Activated T-helper 1 cell treated with anti-CD3 and anti-CD28 coated beads, Interleukin-12 subunit alpha, Interleukin-12 subunit beta, Interleukin-2, Interleukin-4 antibody, amounts not matched to agents 30 ng/mL and 10 ng/mL and 1 ng/mL, durations not matched to agents 14 hours and 24 hours and 36 hours (primary cell): ENCODE measurements at places on chromosomes 2 and 18.
A peak's percentile ranks its signal among the peaks of the same experiment; 100 is the strongest.

- no peak for DNase-seq
Observed at GRCh38 chr2:150145299-150145692, 342.2 kb downstream of the RND3 start.

GRCh38 chr2:6880200-6880733 lies 2.7 kb downstream of the RSAD2 start:
- DNase-seq: peak; percentile 17

DNA sequence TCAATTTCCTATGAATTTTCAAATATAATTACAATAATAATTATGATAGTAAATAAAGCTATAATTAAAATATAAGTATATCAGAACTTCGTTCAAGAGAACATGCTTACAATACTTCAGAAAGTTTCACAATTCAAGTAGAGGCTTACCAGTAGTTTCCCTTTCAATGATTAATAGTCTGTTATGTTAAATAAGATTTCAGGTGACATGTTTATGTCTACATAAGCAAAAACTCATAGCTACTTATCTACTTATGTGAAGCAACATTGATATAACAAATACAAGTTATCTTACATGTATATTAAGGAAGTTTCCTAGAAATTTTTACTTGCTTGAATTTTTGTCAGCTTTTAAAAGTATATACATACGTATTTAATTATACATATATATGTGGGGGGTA lies 4.5 kb upstream of the COL3A1 start:
- no peak for DNase-seq

DNA sequence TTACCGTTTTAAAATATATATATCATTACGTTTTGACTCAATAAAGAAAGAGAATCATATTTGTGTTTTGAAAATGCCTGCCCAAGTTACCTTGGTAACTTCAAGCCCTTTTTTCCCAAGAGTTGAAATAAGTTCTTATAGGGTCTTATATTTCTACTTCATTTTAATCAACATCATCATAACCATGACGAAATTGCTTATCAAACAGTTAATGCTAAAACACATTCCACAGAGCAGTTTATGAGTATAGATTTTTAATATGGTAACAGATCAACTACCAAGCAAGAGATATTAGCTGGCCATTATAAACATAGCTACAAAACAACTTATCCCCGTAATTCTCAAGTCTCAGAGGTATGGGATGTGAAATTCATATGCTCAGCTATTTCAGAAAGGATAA lies 197.9 kb upstream of the LRRTM4 start:
- no peak for DNase-seq

DNA sequence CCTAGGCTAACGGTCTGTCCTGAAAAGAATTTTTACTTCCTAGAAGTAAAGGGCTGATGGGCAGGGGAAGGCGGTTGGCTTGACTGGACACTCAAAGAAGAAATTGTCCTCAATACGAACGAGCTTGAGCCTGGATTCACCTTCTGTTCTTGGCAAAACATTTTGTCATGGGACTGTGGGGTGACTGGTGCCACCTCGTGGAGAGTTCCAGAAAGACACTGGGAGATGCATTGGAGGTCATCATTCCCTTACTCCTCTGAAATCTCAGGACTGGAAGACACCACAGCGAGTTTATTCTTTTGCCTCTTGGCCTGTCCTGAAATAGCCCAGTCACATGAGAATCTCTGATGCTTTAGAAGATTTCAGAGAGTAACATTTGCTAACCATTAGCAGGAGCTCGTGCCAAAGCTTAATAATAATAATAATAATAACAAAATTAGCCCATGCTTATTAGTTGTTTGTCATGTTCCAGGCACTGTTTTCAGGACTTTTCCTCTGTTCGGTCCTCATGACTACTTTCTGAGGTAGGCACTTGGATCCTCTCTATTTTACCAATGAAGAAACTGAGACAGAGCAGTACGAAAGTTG lies 44.5 kb downstream of the TMEM182 start:
- no peak for DNase-seq

DNA sequence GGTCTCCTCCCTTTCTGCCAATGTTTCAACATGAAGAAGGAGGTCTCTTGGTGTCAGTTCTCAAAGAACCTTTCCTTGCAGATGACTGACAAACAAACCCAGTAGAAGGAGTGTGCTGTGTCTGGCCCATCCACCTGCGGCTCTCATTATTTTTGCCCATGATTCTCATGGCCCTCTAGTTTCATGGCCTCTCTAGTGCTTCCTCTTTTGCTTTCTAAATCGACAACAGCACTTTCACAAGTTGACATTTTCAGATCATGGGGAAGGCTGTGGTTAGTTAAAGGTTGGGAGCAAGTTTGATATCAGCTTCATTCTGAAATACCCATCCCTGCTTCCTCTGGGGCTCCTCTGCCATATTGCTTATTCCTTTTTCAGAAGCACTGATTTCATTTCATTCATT lies 805.2 kb downstream of the SLC4A3 start:
- DNase-seq: no peak

DNA sequence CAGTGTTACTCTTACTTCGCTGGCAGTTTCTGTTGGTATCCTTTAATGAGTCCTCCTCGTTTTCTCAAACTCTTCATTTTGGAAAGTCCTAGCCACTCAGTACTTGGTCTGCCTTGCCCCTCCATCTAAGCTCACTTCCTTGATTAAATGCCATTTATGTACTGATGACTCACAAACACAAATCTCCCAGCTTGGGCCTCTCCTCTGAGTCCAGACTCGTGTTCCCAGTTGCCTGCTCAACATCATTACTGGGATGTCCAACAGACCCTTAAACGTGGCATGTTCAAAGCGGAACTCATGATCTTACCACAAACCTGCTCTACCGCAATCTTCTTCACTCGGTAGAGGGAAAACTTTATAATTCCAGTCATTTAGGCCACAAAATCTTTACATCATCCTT lies 13.8 kb upstream of the CCDC68 start:
- no peak for DNase-seq

DNA sequence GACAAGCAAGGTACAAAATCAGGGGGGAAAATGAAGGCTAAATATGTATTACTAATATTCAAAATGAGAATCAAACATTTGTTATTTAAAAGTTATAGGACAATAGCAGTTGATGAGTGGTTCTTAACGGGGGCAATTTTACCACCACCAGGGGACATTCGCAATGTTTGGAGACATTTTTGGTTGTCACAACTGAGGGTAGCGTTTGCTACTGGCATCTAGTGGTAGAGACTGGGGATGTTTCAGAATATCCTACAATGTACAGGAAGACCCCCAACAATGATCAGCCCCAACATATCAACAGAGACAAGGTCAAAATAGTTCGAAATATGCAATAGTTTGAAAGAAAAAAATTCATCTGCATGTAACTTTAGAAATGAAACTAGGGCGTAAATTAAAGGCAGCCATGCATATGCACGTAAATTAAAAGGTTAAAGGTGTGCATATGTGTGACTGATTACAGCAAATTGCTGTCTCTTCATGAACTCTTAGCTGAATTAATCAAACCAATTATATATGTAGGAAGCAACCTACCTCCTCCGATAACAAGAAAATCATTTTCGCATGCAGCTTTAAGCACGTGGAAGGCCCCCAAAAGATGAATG lies 61.2 kb upstream of the CUL3 start:
- DNase-seq: no peak

DNA sequence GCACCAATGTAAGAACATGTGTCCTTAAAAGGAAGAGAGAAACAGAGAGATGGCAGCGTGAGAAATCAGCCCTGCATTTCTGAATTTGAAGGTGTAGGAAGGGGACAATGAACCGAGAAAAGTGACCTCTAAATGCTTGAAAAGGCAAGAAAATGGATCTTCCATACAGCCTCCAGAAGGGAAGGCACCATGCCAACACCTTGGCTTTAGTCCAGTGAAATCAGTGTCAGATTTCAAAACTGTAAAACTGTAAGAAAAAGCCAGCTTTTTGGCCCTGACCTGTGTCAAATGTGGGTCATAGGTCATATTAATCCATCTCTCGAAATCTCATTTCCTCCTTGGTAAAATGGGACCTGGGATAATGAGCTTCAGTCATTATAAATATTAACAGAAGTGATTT lies 762.3 kb downstream of the DCDC2C start:
- DNase-seq: no peak

DNA sequence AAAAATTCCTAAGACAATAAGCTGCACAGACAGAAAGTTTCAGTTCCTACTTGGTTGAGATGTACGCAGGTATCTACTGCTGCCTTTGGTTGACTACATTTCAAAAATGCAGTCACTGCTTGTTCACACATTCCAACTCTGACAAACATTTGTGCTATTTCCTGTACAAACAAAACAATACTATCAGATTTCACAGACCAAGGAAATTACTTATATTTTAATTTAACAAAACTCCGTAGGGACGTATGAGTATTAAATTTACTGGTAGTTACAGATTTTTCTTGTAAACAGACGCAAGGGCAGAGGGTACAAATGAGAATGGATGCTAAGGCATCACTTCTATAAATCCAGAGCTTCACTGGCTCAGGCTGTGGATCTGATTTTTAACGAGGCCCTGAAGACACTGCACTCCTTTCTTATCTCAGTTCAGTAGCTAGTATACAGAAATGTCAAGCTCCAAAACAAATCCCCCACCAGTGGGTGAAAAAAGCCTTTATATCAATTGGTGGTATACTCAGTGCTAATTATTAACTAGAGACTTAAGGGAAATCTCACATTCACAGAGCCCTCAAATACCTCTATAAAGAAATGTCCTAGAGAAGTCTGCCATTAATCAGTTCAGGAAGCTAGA lies 31.7 kb upstream of the TTC32 start:
- DNase-seq: no peak

GRCh38 chr2:5696945-5697521 lies 4.8 kb downstream of the SOX11 start:
- no peak for DNase-seq

GRCh38 chr2:5569256-5569655 lies 122.9 kb upstream of the SOX11 start:
- no peak for DNase-seq

DNA sequence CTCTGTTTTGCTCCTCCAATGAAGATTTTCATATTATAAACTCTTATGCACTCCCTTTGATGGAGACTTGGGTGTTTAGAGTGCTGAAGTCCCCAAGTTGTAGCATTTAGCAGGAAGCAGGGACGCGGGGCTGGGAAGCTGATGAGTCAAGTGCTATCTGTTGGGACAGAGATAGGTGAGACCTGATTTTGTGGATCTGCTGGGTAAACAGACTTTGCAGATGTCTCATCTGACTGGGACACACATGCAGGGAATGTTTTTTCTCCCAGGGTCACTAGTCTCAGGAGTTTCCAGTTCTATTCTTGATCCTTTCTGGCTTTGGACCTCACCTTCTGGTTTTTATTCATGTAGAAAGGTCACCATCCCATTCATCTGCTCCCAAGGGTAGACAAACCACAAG lies 79.7 kb upstream of the ACAA2 start:
- DNase-seq: no peak

- no peak for DNase-seq
Observed at GRCh38 chr2:165645930-165646831, 147.9 kb downstream of the GALNT3 start.

DNA sequence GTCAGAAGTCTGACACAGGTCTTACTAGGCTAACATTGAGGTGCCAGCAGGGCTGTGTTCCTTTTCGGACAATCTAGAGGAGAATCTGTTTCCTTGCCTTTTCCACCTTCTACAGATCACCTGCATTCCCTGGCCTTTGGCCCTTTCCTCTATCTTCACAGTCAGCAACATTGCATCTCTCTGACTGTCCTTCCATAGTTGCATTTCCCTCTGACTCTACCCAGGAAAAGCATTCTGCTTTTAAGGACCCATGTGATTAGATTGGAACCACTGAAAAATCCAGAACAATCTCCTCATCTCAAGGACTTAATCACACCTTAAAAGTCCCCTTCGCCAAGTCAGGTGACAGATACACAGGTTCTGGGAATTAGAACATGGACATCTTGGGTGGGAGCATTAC lies 181.5 kb downstream of the SLC8A1 start:
- no peak for DNase-seq

DNA sequence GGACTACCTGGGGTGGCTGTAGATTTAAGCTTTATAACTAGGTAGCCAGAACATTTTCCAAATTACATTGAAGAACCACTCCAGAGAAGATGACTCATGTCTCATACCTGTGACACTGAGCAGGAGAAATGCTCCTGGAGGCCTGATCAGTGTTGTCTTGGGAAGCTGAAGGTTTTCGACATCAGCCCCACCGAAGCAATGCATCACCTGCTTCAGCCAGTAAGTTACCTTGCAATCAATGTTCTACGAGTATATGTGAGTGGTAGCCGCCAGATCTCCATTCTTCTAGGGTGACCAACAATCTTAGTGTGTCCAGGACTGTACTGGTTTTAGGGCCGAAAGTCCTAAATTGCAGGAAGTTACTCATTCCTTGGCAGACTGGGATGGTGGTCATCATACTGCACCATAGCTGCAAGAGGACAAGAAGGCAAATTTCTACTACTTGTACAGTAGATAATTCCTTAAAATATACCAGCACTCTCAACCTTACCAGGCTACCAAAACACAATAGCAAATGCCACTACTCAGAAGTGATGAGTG lies 109.3 kb upstream of the LINC00305 start:
- DNase-seq: no peak

- no peak for DNase-seq
Observed at GRCh38 chr2:197152451-197153228, 157.9 kb downstream of the ANKRD44 start.

DNA sequence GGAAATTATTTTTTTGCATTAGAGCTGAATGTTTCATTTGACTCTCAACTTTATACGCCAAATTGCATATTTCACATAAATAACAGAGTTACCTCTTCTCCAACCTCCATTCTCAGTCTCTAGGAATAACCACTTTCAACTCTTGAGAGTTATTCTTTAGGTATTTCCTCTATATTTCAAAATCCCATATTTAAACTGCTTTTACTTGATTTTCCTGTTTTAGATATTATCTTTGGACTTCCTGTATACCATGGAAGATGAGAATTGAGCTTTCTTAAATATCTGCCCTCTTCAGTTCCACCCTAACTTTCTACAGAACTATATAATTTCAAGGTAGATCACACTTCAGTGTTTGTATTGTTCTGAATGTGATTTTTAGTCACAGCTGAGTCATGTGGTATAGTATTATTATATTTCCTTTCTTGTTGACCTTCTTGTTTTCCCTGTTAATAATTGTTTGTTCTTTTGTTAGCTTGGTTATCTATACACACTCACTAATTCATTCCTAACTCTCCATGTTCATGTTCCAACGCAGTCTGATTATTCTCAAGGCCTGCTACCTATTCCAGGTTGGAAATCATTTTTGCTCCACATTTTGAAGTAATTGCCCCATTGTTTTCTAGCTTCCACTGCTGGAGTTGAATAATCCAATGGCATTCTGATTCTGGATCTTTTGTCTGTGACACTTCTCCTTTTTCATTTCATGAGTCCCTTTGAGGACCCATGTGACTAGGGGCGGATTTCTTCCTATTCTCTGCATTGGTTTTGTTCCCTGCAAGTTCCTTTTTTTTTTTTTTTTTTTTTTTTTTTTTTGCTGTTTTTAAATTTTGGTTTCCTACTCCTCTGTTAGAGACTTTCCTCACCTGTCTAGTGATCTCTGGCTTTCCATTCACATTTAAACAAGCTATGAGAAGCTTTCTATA lies 156.8 kb upstream of the RBMS1 start:
- no peak for DNase-seq

GRCh38 chr2:137194111-137194510 lies 428.8 kb downstream of the THSD7B start:
- DNase-seq: no peak

- no peak for DNase-seq
Observed at GRCh38 chr18:28514699-28515098, 337.8 kb upstream of the CDH2 start.
